Activated T-cell treated with anti-CD3 and anti-CD28 coated beads, Interleukin-2, amount 50 U/mL, for 24 hours (primary cell): ENCODE measurements at places on chromosomes 3 and 15.

GRCh38 chr3:195616681-195617080, 32.9 kb upstream of the APOD start:
- peaks cover 20% of the 10 kb centered on the region for H3K4me1 ChIP-seq
- H3K27me3 ChIP-seq: no peaks in the 10 kb centered on the region
- H3K27ac ChIP-seq: no peak overlapping the region

DNA sequence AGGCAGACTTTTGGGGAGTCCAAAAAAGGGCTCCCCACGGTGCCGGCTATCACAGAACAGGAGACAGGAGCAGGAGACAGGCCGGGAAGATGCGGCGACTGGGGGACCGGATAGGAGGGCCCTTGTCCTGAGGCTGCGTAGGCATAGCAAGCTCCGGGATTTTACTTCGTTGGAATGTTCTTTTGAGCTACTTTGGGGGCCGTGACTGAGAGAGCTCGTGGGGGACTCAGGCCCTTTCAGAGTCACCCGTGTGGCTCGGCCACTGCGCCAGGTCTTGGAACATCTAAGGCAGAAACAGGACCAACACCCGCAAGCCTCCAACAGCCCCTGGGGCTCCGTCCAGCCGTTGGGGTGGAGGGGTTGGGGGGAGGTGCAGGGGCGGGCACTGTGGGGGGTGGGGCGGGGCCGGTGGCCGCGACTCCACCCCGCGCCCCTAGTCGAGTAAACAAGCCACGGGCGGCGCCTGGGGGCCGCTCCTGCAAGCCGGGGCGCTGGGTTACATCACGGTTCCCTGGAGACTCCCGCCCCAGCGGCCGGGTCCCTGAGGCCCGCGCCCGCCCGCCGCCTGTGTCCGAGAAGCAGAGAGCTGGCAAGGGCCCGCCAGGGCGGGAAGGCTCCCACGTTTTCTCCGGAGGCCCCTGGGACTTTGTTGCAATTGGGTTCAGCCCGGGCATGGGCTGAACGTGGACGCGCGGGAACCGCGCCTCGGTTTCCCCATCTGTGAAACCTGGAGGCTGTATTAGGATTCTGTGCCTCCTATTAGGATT, 23.3 kb upstream of the C15orf39 start:
- H3K4me1 ChIP-seq: peaks cover 9% of the 10 kb centered on the region
- no peak for DNase-seq
- H3K4me3 ChIP-seq: no peak overlapping the region
- peaks cover 60% of the 10 kb centered on the region for H3K27me3 ChIP-seq
- H3K27ac ChIP-seq: no peak overlapping the region

DNA sequence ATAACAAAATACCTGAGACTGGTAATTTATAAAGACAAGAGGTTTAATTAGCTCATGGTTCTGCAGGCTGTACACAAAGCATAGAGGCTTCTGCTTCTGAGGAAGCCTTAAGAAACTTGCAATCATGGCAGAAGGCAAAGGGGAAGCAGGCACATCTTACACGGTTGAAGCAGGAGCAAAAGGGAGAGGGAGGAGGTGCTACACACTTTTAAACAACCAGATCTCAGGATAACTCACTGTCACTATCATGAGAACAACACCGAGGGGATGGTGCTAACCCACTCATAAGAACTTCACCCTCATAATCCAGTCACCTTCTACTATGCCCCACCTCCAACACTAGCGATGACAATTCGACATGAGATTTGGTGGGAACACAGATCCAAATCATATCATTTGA, 54.4 kb downstream of the ATP8B4 start:
- DNase-seq: no peak
- H3K36me3 ChIP-seq: no peaks in the 10 kb centered on the region
- H3K27me3 ChIP-seq: peaks cover 35% of the 10 kb centered on the region
- no peak overlapping the region for H3K4me3 ChIP-seq

DNA sequence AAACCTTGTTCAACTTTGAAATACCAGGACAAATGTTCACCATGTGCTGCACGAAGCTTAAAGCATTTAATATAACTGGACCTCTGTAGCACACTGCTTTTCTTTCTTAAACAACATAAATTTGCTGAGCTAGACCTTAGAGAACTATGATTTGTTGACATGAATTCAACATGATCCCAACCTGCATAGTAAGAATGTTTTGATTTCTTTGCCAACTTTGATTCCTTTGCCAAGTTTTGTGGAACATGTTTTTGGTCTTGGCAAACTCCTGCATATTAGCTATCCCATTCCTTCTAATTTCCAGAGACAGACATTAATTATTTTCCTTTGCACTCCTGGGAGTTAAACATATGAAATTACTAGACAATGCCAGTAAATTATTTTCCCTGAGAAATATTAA, 197.2 kb upstream of the RBMS3 start:
- H3K4me3 ChIP-seq: no peak overlapping the region
- no peak for DNase-seq
- H3K27me3 ChIP-seq: no peaks in the 10 kb centered on the region
- no peaks in the 10 kb centered on the region for H3K4me1 ChIP-seq

- H3K27me3 ChIP-seq: peaks cover 7% of the 10 kb centered on the region
- no peak within 1 kb of the TSS for H3K27ac ChIP-seq
- H3K36me3 ChIP-seq: no peaks in the 10 kb centered on the region
- DNase-seq: no peak
- no peak within 1 kb of the TSS for H3K4me3 ChIP-seq
- H3K4me1 ChIP-seq: peaks cover 3% of the 10 kb centered on the region
Observed at GRCh38 chr3:46242120-46242519, at the start of gene CCR3. Gene CCR3 (plus strand): TSS chr3:46242460. CDS start chr3:46265159, 22,699 bp downstream.

DNA sequence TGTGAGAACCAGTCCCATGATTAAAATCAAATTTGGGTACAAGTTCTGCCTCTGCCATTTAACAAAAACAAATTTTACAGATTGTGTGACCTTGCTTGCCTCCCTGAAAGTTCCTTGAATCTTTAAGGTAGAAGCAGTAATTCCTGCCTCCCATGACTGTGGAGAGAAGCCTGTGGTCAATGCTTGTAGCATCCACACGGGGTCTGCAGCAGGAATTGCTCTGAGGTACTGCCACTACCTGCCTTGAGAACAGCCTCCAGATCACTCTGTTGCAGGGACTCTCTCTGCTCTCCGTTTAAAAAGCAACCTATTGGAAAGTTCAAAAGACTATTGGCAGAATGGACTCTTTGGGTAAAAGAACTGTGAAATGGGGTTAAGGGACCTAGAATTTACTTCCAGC, 75.9 kb downstream of the SST start:
- no peak overlapping the region for H3K27ac ChIP-seq
- H3K4me3 ChIP-seq: no peak overlapping the region
- peaks cover 64% of the 10 kb centered on the region for H3K27me3 ChIP-seq
- H3K36me3 ChIP-seq: no peaks in the 10 kb centered on the region
- H3K4me1 ChIP-seq: no peaks in the 10 kb centered on the region
